ENCODE measurements at places on chromosomes 5 and 9.
A peak's percentile ranks its signal among the peaks of the same experiment; 100 is the strongest.

GRCh38 chr9:100489836-100490235, 16.9 kb downstream of the TMEFF1 start:
- no peak for DNase-seq
- no peaks in the 10 kb centered on the region for H3K27me3 ChIP-seq
- H3K36me3 ChIP-seq, result no peaks in the 10 kb centered on the region
- H3K4me1 ChIP-seq, result no peaks in the 10 kb centered on the region
- H3K27ac ChIP-seq, result no peak overlapping the region

DNA sequence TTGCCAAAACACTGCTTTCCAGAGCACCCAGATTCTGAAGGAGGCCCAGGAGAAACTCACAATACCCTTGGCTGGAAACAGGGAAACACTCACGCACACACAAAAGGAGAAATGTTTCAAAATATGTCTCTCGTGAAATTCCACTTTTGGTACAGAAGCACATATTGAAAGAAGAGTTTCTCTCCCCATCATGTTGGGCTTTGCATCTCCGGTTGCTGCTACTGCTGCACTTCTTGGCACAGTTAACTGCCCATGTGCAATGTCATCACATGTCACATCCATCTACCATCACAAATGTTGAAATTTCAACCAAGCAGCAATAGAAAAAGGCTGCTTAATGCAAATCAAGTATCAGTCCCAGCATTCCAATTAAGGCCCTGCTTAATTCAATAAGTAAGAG, 72.1 kb downstream of the ABCA1 start:
- no peak overlapping the region for H3K4me3 ChIP-seq
- DNase-seq, result no peak

DNA sequence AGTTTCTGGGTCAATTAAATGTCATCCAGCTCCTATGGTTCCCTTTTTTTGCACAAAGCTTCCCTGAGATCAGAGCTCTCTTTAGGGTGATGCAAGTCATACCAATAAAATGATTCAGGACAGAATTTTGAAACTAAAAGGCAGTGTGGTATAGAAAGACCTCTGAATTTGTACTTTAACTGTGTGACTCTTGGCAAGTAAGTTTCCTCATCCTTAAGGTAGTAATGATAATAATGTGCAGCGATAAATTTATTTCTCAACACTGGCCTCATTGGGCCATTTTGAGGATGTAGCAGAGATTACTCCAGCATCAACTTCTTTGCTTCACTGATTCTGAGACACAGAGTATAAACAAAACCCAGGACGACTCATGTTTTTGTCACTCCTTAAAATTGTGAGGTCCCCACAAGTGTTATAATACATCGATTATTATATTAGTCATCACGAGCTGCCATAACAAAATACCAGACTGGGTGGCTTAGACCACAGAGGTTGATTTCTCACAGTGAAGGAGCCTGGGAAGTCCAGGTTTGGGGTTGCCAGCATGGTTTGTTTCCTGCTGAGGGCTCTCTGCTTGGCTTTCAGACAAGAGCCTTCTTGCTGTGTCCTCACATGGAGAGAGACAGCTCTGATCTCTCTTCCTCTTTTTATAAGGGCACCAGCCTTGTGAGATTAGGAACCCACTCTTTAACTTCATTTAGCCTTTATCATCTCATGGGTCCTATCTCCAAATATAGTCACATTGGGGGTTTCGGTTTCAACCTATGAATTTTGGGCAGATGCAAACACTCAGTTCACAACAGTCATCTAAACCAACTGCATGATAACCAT, 293.0 kb downstream of the ZNF608 start:
- DNase-seq, result no peak
- no peaks in the 10 kb centered on the region for H3K27me3 ChIP-seq
- no peaks in the 10 kb centered on the region for H3K36me3 ChIP-seq
- no peak overlapping the region for H3K27ac ChIP-seq

GRCh38 chr9:111851553-111851952, 45.1 kb upstream of the UGCG start:
- H3K27ac ChIP-seq, result no peak overlapping the region
- H3K4me3 ChIP-seq, result no peak overlapping the region
- H3K27me3 ChIP-seq, result no peaks in the 10 kb centered on the region
- no peak for DNase-seq
- H3K36me3 ChIP-seq, result no peaks in the 10 kb centered on the region

DNA sequence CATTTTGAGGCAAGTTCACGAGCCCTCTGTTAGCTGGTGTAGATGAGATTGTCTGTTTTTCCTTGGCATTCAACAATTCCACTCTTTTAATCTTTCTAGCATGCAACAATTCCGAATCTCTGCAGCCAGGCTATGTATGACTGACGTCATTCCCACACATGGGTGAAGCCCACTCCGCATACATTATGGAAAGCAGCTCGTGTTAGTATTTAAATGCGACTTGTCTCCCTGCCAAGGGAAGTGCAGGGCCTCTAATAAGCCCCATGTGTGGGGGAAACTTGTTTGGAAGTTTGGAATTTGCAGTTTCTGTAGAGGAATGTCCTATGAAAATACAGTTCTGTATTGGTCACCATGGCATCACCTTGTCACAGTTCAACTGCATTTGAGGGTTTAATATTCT, 146.0 kb upstream of the FBXL7 start:
- no peaks in the 10 kb centered on the region for H3K4me1 ChIP-seq
- no peak for DNase-seq
- H3K4me3 ChIP-seq, result no peak overlapping the region
- no peak overlapping the region for H3K27ac ChIP-seq
- no peaks in the 10 kb centered on the region for H3K36me3 ChIP-seq
- H3K27me3 ChIP-seq, result no peaks in the 10 kb centered on the region

- H3K4me3 ChIP-seq, result no peak overlapping the region
- no peak for DNase-seq
- peaks cover 48% of the 10 kb centered on the region for H3K4me1 ChIP-seq
Observed at GRCh38 chr5:56640763-56641406, 174.5 kb upstream of the MAP3K1 start.

- no peak overlapping the region for H3K27ac ChIP-seq
- H3K36me3 ChIP-seq, result peaks cover 87% of the 10 kb centered on the region
- H3K27me3 ChIP-seq, result no peaks in the 10 kb centered on the region
- no peak overlapping the region for H3K4me3 ChIP-seq
- no peak for DNase-seq
- no peaks in the 10 kb centered on the region for H3K4me1 ChIP-seq
Observed at GRCh38 chr5:179887095-179887494, 20.6 kb downstream of the TBC1D9B start.

- no peak for DNase-seq
- H3K4me1 ChIP-seq, result no peaks in the 10 kb centered on the region
- no peak overlapping the region for H3K27ac ChIP-seq
- no peaks in the 10 kb centered on the region for H3K27me3 ChIP-seq
- no peaks in the 10 kb centered on the region for H3K36me3 ChIP-seq
Observed at GRCh38 chr9:31597977-31598376, 786.5 kb upstream of the ACO1 start.

DNA sequence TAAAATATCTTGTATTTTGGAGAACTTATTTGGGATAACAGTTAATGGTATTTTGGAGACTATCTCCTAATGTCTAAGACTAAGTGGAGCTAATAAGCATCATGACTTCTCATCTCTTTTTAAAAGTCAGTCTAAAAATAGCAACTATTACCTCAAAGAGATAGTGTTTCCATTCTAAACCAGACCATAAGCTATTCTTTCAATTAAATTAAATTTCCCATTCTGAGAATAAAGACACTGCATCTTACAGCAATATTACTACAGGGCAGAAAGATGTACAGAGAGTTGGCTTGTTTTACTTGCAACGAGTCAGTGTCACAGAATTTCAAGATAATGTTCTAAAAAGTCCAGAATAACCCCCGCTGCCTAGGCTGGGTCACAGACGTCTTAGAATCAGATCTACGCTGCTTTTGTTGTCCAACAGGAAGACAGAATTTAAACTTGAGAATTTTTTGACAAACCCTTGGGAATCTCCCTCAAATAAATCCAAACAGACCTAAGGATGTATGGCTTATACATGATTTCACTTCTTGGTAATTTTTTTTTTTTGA, 98.9 kb downstream of the USP20 start:
- DNase-seq, result no peak
- no peak overlapping the region for H3K4me3 ChIP-seq
- no peaks in the 10 kb centered on the region for H3K36me3 ChIP-seq

DNA sequence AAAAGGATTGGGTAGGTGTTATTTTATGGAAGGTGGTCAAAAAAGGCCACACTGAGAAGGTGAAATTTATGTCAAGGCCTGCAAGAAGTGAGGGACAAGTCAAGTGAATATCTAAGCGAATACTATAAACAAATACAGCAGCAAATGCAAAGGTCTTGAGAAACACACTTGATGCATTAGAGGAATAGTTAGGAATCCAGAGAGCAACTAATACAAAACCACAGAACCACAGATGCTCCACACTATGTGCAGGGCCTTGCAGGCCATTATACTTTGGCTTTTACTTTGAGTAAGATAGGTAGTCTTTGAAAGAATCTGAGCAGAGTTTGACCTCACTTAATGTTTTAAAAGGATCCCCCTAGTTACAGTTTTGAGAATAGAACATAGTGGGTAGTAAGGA, 4.6 kb downstream of the ZNF622 start:
- H3K36me3 ChIP-seq, result peaks cover 67% of the 10 kb centered on the region
- H3K27me3 ChIP-seq, result no peaks in the 10 kb centered on the region
- peaks cover 53% of the 10 kb centered on the region for H3K4me1 ChIP-seq
- DNase-seq, result no peak

DNA sequence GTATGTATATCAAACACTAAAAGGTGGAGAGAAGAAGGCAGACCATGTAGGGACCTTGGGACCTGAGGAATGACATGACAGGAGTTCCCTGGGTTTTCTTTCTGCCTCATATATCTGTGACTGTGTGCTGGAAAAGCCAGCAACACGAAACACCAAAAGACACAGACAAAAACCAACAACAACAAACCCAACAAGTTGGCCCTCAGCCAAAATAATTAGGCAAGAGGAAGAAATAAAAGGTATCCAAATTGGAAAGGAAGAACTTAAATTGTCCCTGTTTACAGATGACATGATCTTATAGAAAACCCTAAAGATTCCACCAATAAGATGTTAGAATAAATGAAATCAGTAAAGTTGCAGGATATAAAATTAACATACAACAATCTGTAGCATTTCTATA, 21.7 kb downstream of the ABO start:
- peak overlapping the region; percentile 66 for H3K27ac ChIP-seq
- no peaks in the 10 kb centered on the region for H3K36me3 ChIP-seq
- DNase-seq, result no peak
- H3K4me3 ChIP-seq, result no peak overlapping the region
- H3K4me1 ChIP-seq, result peaks cover 21% of the 10 kb centered on the region

DNA sequence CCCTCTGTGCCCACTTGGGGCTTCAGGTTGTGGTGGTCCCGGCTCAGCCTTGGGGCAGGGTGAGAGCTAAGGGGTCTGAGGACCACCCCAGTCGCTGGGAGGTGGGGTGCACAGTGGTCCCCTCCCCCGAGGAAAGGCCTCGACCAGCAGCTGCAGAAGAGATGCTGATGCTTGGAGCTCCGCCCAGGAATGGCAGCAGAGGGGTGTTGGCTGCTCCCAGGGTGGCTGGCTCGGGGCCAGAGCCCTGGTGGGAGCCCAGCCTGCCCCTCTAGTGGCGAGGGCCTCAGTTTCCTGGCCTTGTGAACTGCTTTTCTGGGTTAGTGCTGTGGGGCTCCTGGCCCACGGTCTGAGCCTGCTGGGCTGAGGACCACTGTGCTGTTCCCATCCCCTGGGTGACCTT, 1.2 kb downstream of the DIPK1B start:
- no peak overlapping the region for H3K27ac ChIP-seq
- H3K4me3 ChIP-seq, result peak overlapping the region; percentile 53
- H3K27me3 ChIP-seq, result peaks cover 26% of the 10 kb centered on the region

DNA sequence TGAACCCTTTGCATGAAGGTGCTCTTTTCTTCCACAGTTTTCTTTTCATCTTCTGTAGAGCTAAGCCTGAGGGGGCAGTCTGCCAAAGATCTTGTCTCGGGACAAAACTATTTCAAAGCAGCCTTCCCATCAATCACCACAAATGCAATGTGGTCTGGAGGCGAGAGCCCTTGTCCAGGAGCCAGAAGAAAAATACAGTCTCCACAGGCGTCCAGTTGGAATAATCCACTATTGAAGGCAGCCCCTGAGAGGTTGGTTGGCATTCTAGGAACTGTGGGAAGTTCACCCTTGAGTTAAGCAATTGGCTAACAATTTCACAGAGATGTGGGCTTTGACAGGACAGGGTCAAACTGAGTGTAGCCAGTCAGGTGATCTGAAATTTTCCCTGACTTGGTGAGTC, 72.0 kb downstream of the SEMA6A start:
- DNase-seq, result no peak
- H3K4me1 ChIP-seq, result peaks cover 3% of the 10 kb centered on the region
- H3K27me3 ChIP-seq, result no peaks in the 10 kb centered on the region
- no peak overlapping the region for H3K4me3 ChIP-seq
- no peaks in the 10 kb centered on the region for H3K36me3 ChIP-seq

DNA sequence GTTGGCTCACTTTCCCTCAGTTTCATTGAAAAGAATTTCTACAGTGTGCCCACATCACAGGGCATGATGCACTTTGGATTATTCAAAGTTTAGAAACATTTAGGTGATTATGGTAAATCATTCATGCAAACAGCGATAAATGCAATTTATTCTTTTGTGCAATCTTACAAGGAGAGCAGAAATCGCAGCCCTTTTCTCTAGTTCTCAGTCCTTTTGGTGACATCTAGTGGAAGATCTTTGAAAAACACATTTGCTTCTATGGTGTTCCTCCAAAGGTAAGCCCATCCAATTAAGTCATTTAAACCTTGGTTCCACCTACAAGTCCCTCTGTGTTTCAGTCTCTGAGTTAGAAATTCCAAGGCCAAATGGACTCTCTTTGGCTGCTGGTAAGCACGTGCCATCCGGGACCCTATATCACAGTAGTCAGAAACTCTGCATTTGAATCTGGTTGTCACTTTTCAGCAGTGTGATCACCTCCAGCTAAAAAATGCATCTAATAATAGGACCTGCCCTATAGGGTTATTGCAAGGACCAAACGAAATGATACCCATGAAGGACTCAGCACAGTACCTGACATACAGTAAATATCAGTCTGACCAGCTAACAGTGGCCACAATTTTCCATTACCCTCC, 66.4 kb downstream of the MACROH2A1 start:
- no peaks in the 10 kb centered on the region for H3K4me1 ChIP-seq
- H3K36me3 ChIP-seq, result peaks cover 51% of the 10 kb centered on the region
- H3K27me3 ChIP-seq, result no peaks in the 10 kb centered on the region
- no peak for DNase-seq
- no peak overlapping the region for H3K4me3 ChIP-seq

DNA sequence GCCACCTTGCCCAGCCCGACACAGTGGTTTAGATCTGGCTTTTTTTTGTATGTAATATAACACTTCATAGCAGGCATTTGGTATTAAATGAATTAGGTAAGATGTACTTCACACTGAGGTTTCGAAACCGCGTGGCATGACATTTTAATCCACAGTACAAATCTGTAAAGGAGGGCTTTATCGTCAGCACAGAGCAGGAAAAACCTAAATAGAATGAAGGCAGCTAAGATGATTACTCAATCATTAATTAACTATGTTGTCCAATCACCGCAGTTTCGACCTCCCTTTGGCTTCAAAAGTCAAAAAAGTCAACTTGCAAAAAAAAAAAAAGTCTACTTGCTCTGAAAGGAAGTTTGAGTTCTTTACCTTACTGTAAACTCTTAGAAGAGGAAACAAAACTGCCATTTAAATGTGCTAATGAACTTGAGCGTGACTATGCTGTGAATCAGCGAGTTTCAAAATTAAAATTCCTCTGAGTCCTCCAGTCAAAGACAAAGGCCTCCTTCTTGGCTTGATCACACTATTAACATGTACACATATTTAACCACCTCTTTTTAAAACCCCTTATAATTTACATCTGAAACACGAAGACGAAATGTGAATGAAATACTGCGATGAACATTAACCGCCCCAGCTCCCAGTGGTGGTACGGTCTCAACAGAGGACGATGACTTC, 698 bp upstream of the SEC24A start:
- no peaks in the 10 kb centered on the region for H3K36me3 ChIP-seq
- H3K4me3 ChIP-seq, result peak overlapping the region; percentile 74
- H3K27ac ChIP-seq, result peak overlapping the region; percentile 97
- no peaks in the 10 kb centered on the region for H3K27me3 ChIP-seq
- DNase-seq, result no peak
- peaks cover 37% of the 10 kb centered on the region for H3K4me1 ChIP-seq
